ENCODE measurements at places on chromosomes 7 and 10.

- DNase-seq = no peak
These were observed 434.3 kb upstream of the C7orf33 start for GRCh38 chr7:148156233-148156632.

GRCh38 chr10:92699518-92700381 is 10.0 kb downstream of the HHEX start:
- DNase-seq = no peak

DNA sequence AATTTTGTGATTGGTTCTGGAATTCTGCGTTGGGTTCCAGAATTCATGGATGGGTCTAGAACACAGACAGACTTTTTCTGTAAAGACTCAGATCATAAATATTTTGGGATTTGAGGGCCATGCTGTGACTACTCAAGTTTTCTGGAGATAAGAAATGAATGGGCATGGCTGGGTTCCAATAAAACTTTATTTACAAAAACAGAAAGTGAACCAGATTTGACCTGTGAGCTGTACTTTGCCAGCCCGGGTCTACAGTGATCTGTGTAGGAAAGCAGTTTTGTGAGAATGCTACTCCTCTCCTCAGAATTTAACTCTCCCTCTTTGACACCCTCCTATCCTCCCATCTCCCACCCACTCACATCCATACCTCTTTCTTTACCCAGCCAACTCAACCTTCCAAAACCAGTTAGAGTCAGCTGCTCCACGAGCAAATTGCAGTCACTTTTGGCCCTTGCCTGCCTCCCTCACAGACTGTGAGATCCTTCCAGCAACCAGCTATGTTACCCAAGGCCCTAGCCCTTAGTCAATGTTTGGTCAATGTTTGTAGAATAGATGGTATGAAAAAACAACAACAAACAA is 312.8 kb upstream of the ZMIZ1 start:
- no peak for DNase-seq

GRCh38 chr7:142739923-142740492 is 9.3 kb upstream of the PRSS1 start:
- no peak for DNase-seq

DNA sequence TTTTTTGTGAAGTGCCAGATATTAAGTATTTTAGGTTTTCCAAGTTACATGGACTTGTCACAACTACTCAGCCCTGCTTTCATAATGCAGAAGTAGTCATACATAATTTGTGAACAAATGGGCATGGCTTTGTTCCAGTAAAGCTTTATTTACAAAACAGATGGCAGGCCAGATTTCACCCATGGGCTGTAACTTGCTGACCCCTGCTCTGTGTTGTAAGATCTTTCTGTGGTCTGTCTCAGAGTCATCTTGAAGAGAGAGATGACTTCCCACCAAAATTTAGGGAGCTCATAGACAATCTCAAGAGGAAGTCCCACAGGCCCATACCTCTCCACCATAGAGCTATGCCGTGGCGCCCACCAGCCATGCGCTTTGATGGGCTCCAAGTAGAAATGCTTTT is 616.1 kb downstream of the LRMDA start:
- no peak for DNase-seq

- no peak for DNase-seq
These were observed 32.4 kb downstream of the NAPEPLD start for GRCh38 chr7:103116511-103116910.

DNA sequence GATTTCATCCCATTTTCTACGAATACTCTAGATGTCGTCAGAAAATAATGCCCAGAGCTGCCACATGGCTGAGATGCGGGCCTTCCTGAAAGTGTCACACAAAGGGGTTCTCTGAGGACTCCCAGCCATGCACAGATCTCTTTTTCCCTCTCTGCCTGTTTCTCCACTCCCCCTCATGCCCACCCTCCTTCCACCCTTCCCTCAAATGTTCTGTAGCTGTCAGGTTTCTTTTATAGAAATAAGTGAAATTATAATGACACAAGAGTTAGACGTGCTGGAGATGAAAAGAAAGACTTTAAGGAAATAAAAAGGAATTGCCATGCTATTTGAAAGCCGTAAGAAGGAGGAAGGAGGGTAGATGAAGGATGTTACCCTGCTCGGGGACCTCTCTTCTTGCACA is 819.3 kb upstream of the CELF2 start:
- DNase-seq = no peak

- DNase-seq = no peak
These were observed 356.9 kb downstream of the DNAJB6 start for GRCh38 chr7:157693521-157694375.

- DNase-seq = no peak
These were observed 54.4 kb upstream of the TMEM72 start for GRCh38 chr10:44856696-44857095.

GRCh38 chr10:100737355-100738054 is 7.9 kb upstream of the PAX2 start:
- no peak for DNase-seq

DNA sequence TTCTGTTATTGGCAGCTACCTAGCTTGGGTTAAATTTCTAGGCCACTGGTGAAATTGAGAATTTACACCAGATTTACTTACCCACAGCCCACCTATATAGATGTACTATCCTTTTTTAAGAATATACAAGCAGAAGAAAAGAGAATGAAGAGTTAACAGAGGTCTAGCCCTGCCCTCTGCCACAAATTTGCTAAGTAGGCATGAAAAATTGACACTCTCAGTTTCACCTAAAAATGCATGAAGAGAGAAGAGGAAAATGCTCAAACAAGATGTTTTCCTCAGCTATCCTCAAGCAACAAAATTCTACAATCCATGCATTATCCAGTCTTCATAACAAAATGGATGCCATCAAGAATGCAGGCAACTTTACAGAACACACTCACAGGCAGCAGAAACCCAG is 24.6 kb upstream of the RNF148 start:
- DNase-seq = no peak

DNA sequence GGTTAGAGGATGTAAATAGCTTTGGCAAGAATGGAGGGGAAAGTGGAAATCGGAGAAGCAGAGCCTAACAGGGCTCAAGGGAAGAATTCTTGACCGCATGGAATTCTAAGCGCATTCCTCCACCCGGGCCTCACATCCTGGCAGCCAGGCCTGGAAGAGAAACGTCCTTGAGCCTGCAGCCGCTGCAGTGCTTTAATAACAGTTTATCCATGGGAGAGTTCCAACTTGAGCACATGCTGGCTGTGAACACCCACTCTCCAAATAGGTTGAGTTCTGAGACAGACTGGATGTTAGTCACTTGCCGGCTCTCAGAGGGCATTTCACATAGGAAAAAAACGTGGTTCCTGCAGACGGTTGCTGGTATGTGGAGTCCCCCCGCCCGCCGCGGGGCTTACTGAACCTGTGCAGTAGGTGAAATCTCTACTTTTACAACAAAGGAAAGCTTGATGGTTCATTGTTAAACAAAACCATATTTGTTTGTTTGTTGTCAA is 61.4 kb upstream of the STEAP1B start:
- no peak for DNase-seq

- no peak for DNase-seq
These were observed 162.8 kb downstream of the USP6NL start for GRCh38 chr10:11448545-11449244.

DNA sequence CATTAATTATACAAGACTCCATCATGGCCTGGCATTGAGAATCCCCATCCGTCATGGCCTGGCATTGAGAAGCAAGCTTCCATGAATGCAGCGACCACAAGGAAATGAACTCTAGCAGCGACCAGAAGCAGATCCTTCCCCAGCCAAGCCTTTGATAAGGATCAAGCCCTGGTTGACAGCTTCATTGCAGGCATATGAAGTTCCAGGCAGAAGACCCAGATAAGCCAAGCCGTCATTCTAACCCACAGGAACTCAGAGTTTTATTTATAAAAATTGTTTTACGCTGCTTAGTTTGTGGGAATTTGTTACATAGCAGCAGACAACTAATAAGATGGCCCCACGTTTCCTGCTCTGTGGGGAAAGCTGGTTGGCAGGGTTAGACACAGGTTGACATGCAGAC is 642.3 kb downstream of the GATA3 start:
- DNase-seq = no peak

- no peak for DNase-seq
These were observed 31.9 kb upstream of the HPS1 start for GRCh38 chr10:98478430-98479222.

GRCh38 chr10:117716889-117717288 is 174.3 kb downstream of the EMX2 start:
- DNase-seq = no peak

- DNase-seq = no peak
These were observed 327.8 kb downstream of the WDR11 start for GRCh38 chr10:121179006-121179405.

DNA sequence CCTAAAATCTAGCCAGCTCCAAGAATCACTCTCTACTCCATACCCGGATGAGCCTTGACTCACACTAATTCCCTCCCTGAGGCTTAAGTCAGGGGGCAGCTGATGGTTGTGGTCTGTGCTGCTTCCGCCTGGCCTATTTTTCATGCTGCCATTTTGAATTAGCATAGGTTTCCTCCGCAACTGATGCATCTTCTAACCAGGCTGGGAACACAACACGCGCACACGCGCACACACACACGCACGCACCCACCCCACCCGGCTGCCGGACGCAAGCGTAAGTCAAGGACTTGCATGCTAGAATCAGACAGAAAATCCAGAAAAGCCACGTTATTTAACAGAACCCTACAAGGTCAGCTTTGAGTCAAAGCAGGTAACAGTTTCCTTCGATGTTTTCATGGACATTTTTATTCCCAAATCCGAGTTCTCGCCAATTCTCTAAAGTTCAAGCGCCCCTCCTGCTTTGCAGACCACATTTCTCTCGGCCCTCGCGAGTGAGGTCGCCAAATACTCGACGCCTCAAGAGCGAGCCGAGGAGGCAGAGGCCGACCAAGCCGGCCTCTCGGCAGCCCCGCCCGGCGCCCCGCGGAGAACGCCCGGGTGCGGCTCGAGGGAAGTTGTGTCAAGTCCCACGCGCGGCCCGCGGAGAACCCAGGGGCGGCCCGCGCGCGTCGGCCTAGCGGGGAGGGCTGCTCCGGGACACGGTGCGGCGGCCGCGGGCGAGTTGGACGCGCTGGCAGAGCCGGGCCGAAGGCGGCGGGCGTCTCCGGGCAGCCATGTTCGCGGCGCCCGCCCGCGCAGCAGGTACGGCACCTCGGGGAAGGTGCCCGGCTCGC is 961 bp downstream of the SCRN1 start:
- peak; percentile 3 for DNase-seq

- DNase-seq = no peak
These were observed 19.9 kb upstream of the MAP3K8 start for GRCh38 chr10:30413996-30414576.

DNA sequence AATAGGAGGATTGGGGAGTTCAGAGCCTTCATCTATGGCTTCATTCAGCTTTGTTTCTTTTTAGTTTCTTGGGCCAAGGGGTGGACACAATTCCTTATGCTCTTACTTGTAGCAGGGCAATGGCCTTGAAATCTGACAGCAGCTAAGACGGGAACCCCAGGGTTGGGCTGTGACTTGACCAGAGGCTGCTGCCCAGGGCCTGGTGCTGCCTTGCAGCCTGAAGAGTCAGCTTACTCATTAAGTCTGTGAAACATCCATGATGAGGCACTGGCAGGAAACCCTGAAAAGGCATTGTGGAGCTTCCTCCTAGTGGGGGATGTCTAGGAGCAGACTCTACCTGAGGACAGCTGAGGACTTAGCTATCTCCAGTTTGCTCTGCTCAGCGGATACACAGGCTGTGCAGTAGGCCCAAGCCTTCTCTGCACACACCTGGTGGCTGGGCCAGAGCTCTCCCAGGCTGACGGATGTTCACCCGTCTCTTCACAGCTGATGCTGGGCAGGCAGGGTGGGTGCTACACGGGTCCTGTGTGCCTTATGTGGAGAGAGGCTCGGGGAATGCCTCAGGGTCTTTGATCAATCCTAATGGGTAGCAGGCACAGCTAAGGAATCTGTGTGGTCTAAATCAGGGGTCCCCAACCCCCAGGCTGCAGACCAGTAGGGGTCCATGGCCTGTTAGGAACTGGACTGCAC is 17.8 kb downstream of the CXCL12 start:
- no peak for DNase-seq

DNA sequence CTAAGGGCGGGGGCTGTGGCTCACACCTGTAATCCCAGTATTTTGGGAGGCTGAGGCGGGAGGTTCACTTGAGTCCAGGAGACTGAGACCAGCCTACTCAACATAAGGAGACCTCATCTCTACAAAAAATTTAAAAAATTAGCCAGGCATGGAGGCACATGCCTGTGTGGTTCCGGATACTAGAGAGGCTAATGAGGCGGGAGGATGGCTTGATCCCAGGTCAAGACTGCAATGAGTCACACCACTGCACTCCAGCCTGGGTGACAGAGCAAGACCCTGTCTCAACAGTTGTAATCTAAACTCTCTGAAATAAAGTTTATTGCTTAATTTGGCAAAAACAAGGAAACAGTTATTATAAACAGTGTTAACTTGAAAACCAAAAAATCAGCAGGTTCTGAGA is 123.3 kb downstream of the USP6NL start:
- no peak for DNase-seq

DNA sequence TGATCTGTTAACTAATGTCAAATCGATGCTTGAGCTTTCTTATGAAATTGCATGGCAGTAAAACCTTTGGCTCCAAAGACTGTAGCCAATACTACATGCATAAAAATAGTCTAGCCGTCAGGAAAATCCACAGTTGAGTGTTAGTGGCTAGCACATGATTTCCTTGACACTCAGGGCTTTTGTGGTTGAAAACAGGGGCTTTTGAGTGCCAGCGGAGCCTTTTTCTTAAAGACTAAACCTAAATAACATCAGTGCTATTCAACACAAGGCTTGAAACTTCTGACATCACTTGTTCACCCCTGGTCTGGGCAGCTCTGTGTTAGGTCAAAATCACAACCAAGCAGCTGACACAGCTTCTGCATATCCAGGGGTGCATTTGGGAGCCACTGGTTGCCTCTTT is 124.2 kb upstream of the BMPER start:
- no peak for DNase-seq

- DNase-seq = no peak
These were observed 708.7 kb downstream of the PARD3 start for GRCh38 chr10:34106356-34106885.

DNA sequence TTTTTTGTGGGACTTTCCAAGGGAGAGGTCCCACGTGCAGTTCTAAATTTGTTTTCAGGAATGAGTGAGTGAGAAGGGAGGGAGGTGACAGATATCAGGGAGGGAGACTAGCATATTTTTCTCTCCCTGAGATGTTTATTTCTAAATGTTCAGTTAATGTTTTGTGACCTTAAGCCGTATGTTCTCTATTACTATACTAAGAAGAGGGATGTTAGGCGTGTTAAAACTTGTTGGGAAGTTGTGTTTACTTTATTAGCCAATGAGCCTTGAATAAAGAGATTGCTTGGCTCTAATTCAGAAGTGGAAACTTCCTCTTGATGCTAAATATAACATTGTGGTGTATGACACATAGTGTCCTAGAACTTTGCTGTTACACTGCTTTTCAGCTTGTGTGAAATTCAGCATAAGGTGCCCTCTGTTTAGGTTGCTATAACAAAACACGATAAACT is 37.3 kb downstream of the DNAH11 start:
- DNase-seq = no peak
